Effector memory CD4-positive, alpha-beta T cell (primary cell): ENCODE measurements at places on chromosomes 2 and 18.

DNA sequence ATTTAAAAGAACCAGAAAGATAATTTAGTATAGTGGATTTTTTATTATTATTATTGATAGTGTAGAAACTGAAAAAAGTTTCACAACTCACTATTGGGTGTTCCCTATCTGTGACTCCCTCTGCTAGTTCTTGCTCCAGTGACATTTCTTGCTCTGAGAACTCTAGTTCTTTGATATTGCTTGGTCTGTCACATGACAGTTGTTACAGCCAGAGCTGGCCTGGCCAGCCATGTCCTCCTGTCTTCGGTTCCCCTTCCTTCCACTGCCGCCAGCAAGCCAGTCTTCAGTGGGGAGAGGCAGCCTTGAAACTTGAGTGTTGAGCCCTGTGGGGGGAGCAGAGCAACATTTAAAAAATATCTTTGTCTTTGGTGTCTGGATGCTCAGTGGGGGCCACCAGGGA lies 7.6 kb upstream of the THOC1 start:
- DNase-seq, result no peak

- no peak for DNase-seq
Measured at GRCh38 chr18:70243131-70243929, 37.8 kb upstream of the RTTN start.

DNA sequence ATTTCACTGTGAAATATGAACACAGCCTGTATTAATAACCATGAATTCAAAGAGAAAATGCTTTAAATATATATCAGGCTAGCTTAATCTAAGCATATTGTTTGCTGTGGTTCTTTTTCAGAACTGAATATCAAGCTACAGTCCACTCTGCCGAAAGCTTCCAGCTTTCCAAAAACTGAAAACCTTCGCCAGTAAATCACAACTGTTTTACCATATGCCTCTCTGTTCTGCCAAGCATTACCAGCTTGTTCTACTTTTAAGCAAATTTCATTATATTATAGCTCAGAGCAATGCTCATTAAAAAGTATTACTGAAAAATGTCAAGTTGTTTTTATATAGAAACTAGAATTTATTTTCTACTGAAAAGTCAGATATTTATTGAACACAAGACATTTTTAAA lies 277.4 kb downstream of the NRXN1 start:
- no peak for DNase-seq

DNA sequence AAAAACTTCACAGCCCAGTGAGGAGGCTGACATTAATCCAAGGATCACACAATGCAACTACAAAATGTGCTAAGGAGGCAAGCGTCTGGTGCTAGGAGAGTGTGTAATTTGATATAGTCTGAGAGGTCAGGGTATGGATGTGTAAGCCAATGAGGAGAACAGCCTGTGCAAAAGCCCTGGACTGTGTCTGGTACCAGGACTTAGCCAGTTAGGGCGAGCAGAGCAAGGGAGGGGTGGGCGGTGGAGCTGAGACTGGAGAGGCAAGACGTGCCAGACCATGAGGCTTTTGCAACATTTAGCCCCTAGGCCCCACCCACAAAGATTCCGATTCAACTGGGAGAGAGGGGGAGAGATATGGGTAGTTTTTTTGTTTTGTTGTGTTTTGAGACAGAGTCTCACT lies 33.5 kb upstream of the SPRED2 start:
- no peak for DNase-seq

DNA sequence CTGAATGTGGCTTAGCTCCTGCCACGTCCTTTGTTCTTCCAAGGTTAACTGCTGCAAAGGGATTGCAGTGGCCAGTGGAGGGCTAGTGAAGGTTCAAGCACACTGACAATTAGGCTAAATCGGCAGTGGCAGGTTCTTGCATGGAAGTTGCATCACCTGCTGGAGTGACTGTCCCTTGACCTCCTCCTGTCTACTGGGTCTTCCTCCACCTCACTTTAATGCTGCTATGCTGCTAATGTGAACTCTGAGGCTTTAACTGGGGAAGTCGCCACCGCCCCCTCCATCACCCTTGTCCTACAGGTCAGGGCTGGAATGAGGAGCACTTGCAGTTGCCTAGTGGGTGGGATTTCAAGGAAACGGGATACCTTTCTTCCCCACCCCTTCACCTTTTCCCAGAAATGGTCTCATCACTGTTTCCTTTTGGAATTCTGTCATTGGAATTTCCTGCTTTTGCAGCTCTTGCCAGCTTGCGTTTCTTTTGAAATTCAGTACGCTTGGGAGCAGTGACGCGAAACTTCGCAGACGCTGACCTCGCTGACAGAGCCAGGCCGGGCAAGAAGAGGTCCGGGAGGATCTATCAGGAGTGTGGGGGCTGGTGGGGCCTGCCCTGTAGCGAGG lies 150.3 kb downstream of the SH3RF3 start:
- DNase-seq, result no peak

- no peak for DNase-seq
Measured at GRCh38 chr18:61856678-61857077, 36.1 kb downstream of the RNF152 start.

DNA sequence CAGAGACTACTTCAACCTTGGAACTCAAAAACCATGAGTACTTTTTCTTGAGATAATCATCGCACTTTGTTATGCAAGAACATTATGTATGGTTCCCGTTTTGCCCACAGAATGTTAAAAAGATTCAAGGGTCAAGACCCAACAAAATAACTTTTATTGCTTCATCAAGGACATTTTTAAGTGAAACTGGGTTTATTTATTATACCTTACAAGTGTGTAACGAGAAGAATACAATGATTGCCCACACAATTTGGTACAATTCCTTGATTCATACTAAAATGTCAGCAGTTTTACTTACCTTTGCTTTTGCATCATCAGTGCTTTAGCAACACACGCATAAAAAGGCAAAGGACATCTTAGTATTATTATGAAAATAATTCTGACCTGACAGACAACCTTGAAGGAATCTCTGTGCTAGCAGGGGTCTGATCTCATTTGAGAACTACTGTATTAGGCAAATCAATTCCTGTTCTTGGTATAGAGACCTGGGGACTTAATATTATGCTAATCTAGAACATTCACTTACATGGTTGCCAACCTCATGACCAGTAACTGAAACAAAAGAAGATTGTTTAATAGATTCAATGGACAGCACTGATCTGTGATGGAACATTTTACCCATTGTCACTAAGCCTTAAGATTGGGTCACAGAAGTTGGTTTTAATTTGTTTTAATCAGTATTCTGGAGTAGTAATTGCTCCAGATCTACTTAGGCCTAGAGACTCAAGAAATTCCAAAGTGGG lies 16.2 kb downstream of the CCDC88A start:
- DNase-seq, result no peak

DNA sequence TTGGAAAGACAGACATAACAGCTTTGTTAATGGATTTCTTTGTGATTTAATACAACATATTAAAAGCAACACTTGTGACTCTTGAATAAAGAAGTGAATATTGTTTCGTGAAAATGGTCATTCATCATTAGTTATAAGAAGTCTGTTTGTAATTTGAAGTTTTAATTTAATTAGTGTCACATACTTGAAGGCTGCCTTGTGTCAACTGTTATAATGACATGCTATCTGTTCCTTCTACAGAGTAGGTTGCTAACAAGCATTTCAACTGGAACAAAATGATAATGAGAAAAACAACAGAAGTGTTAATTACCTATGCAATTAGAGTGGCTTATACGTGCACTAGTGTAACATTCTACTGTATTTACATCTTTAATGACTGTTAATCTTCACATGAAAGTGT lies 624.7 kb downstream of the LRP1B start:
- DNase-seq, result no peak

- DNase-seq, result no peak
Measured at GRCh38 chr2:53473236-53473635, 294.4 kb upstream of the CHAC2 start.

DNA sequence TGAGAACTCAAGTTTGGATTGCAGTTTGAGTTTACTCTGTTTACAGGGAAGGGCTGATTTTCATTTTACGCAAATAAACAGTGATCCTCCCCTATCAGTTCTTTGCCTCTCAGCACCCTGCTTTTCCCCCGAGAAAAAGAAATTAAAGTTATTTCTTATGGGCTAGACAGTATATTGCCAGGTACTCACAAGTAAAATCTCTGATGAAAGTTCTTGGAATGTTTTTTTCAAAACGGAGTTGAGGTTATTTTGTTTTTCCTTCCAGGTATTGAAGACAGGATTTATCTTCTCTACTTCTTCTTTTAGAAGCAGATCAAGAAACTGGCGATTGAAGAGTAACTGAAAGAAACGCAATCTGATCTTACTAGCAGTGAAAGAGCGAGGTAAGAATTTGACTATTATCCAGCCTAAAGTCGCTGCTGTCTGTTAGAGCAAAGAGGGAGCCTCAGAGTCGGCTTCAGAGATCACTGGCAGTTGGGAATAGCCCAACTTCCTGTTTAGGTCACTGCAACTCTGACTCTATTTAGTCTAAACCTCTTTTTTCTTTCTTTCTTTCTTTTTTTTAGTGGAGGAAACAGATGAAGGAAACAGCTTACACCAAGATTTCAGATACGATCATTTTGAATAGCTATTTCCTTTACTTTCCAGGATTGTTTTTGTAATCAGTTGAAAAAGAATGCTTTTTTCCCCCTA lies at the start of gene TFPI:
Gene TFPI (minus strand): TSS at position 425 of the 693 bp plus-strand sequence. CDS start 50,667 bp downstream, outside the sequence.
- DNase-seq, result no peak

DNA sequence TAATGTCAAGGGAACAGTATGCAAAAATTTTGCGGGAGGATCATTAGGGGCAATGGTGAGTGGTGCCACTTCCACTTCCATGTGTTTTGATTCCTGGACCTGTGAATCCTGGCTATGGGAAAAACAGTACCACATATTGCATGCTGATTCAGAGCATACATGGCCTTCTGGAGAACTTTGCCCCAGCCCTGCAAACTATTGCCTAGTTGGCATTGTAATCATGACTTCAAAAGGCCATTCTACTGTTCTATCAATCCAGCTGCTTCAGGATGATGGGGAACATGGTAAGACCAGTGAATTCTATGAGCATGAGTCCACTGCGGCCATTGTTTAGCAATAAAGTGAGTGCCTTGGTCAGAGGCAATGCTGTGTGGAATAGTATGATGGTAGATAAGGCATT lies 75.3 kb upstream of the ZC3H15 start:
- DNase-seq, result no peak

DNA sequence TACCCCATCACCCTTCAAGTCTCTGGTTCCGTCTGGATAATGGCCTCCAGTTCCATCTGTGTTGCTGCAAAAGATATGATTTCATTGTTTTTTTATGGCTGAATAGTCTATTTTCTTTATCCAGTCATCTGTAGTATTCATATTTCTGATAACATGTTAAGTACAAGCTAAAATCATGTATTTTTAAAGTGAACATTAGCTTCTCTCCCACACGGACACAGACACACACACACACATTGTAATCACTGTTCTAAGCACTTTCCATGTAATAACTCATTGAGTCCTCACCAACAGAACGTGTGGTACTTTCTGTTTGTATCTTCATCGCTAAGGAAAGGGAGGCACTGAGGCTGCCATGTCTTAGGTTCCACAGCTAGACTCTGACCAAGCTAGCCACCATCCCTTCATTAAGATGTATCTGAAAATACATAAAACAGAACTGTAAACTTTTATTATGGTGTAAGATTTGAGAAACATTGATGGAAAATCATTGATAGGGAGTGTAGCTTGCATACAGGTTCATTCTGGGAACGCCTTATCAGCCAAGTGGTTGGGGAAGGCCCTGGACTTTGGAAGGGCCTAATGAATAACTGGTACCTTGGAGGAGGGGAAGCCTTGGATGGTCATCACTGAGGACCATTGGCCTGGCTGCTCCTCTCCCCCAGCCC lies 8.1 kb downstream of the NCK2 start:
- no peak for DNase-seq
